Naive thymus-derived CD4-positive, alpha-beta T cell (primary cell): ENCODE measurements at places on chromosomes 11 and 22. TPM values are rescaled to one million over a fixed set of nuclear protein-coding genes. Genes with fewer than 3 reads are reported as not detected.
A peak's percentile ranks its signal among the peaks of the same experiment; 100 is the strongest.

GRCh38 chr22:50190941-50191741 lies 5.4 kb downstream of the TRABD start:
- H3K27me3 ChIP-seq: no peaks in the 10 kb centered on the region
- H3K36me3 ChIP-seq: peaks cover 27% of the 10 kb centered on the region
- peak; percentile 89 for DNase-seq
- peaks cover 46% of the 10 kb centered on the region for H3K4me1 ChIP-seq
- H3K4me3 ChIP-seq: peak overlapping the region; percentile 56
- H3K27ac ChIP-seq: peak overlapping the region; percentile 98

GRCh38 chr22:36048911-36049677 lies 20.5 kb upstream of the RBFOX2 start:
- H3K27me3 ChIP-seq: no peaks in the 10 kb centered on the region
- no peak overlapping the region for H3K4me3 ChIP-seq
- H3K36me3 ChIP-seq: no peaks in the 10 kb centered on the region
- no peak for DNase-seq
- H3K4me1 ChIP-seq: no peaks in the 10 kb centered on the region

GRCh38 chr11:128497061-128497775 lies 90.1 kb downstream of the ETS1 start:
- DNase-seq: no peak
- no peaks in the 10 kb centered on the region for H3K27me3 ChIP-seq
- H3K36me3 ChIP-seq: no peaks in the 10 kb centered on the region

DNA sequence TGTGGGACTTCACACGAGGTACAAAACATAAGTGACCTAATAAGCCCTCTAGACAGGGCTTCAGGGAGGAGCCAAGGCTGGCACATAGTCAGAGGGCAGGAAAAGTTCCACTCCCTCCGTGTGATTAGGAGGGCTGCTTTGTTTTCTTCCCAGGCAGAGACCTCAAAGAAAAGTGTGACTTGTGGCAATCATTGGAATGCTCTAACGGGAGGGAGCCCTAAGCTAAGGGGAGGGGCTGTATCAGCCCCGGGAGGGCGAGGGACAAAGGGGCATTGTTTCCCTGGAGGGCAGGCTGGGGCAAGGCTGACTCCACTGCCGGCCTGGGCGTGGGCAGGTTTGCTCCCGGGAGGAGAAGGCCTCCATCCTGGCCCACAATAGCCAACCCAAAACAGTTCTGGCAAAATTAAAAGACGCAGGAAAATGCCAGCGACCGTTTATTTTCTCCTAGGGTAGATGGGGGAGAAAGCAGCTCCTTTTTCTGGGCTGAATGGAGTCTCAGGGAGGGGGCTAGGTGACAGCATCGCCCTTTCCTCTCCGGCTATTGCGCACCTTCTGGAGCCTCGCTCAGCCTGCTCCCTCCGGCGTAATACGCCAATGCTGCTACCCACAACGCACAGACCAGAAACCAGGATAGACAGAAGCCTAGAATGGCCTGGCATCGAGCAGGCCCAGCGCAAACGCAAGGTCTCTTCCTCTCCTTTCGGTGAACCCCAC lies 60.2 kb downstream of the ENDOD1 start:
- no peaks in the 10 kb centered on the region for H3K27me3 ChIP-seq
- no peaks in the 10 kb centered on the region for H3K36me3 ChIP-seq
- no peak for DNase-seq
- H3K4me1 ChIP-seq: peaks cover 22% of the 10 kb centered on the region
- H3K27ac ChIP-seq: peak overlapping the region; percentile 75

GRCh38 chr22:19896665-19897355 lies 42.1 kb upstream of the GNB1L start:
- peaks cover 9% of the 10 kb centered on the region for H3K36me3 ChIP-seq
- peak; percentile 35 for DNase-seq
- no peaks in the 10 kb centered on the region for H3K27me3 ChIP-seq
- no peak overlapping the region for H3K4me3 ChIP-seq
- peaks cover 15% of the 10 kb centered on the region for H3K4me1 ChIP-seq

DNA sequence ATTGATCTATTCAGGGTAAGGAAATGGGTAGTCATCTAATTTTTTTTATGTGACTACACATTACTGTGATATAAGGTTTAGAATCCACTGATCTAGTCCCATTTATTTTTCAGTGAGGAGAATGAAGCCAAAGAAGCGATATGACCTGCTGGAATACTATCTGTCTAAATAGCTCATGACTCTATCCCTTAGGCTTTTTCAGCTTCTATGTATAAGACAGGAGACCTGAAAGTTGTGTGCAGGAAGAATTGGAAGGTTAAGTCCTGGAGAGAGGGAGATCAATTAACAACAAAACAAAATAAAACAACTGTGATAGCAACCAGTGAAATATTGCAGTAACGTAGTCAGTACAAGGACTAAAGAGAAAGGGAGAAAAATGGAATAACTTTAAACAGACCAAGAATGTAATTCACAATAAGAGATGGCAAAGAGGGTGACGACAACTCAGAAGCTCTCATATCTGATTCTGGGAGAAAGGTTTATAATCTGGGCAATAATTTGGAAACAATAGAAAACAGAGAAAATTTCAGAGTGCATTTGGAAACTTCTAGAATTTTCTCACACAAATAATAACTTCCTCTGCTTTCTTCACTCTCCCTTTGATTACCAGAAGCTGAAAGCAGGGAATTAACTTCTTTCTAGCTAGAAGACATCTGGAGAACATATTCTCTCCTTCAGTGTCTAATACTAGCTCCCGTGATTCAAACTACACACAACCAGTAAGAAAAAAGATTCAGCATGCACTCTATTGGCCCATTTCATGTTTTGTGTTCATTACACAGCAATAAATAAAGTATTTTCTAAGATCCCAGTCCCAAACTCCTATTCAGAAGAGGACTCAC lies 19.2 kb upstream of the CASP12 start:
- no peaks in the 10 kb centered on the region for H3K36me3 ChIP-seq
- H3K27me3 ChIP-seq: no peaks in the 10 kb centered on the region
- H3K4me3 ChIP-seq: peak overlapping the region; percentile 60
- H3K27ac ChIP-seq: peak overlapping the region; percentile 65

DNA sequence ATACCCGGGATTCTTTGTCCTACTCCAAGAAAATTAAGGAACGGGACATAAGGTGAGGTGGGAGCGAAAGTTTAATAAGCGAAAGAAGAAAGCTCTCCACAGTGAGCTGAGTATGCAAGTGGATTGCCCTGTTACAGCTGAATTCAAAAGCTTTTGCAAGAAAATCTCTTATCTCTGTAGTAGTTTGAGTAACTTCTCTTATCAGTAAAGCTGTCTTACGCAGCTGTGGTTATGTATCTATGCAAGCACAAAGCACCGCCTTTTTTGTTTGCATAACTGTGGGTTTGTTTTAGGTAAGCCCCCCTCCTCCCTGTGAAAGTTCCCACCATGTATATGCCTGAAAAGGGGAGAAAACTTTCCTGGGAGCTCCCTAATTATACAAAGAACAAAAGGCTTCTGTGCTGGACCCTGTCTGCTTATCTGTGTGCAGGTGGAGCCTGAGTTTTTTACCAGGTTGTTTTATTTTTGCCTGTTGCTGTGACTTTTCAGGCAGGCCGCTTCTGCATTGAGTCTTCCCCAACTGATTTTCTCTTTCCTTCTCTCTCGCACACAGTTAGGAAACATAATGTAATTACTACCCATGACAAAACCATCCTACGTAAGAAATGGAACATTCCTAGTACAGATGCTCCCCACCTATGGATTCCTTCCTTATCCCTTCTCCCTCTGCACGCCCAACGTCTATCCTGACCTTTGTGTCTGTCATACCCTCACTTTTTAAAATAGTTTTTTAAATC lies 837 bp upstream of the PLAAT5 start:
- no peaks in the 10 kb centered on the region for H3K4me1 ChIP-seq
- no peaks in the 10 kb centered on the region for H3K36me3 ChIP-seq
- no peak for DNase-seq
- H3K4me3 ChIP-seq: peak overlapping the region; percentile 41
- no peak overlapping the region for H3K27ac ChIP-seq

DNA sequence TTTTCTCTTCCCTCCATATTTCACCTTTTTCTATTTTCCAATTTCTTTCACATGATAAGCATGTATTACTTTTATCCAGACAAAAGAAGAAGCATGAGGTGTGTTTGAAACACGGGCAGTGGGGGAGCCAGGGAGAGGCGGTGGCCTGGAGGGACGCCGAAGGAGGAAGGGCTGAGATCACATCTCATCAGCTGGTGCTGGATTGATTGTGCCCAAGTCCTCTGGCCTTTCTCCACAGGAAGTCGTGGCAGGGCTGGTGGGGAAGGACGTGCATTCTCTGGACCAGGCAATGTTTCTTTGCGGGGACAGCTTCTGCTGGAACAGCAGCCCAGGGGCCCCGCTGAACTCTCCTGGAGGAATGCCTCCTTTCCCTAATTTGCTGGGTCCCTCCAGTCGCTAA lies 82.9 kb downstream of the MIAT start:
- H3K4me1 ChIP-seq: no peaks in the 10 kb centered on the region
- H3K36me3 ChIP-seq: no peaks in the 10 kb centered on the region
- no peak for DNase-seq
- H3K27ac ChIP-seq: no peak overlapping the region
- no peak overlapping the region for H3K4me3 ChIP-seq

DNA sequence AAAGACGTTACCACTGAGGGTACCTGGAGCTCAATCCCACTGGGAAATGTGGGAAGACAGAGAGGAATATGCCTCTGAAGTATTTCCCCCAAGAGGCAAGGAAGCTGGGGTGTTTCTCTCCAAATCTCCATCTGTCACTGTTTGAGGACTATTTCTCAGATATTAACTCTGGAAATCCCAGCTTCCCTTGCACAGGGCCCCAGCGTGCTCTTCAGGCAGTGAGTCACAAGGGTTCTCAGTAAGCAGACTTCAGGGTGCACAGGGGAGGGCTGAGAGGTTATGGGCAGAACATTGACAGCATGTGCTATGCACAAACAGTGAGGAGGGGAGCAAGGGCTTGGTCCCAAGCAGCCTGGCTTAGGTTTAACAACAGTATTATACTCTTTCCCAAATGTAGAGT lies 60.9 kb upstream of the EED start:
- H3K27me3 ChIP-seq: no peaks in the 10 kb centered on the region
- H3K4me3 ChIP-seq: no peak overlapping the region
- H3K27ac ChIP-seq: no peak overlapping the region
- no peaks in the 10 kb centered on the region for H3K36me3 ChIP-seq

- H3K27ac ChIP-seq: no peak overlapping the region
- H3K27me3 ChIP-seq: no peaks in the 10 kb centered on the region
- no peaks in the 10 kb centered on the region for H3K4me1 ChIP-seq
- no peaks in the 10 kb centered on the region for H3K36me3 ChIP-seq
- DNase-seq: no peak
Observed at GRCh38 chr11:22749536-22749935, 80.1 kb downstream of the SVIP start.

DNA sequence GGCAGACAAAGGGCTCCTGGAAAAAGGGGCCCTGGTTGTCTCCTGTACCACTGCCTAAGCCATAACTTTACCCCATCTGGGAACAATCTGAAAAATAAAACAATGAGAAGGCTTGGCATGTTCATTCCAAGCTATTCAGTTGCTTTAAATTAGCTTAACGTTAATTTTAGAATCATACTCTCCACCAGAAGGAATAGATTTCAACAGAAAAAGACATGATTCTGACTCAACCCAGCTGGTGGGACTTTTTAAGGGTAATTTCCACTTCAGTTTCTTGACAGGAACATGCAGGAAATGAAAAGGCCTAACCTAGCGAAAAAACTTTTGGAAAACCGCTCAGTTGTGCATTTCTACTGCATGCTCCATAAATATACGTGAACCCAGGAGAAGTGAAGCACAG lies 7.9 kb downstream of the SF3A1 start:
- H3K4me3 ChIP-seq: no peak overlapping the region
- peak overlapping the region; percentile 3 for H3K27ac ChIP-seq
- H3K27me3 ChIP-seq: no peaks in the 10 kb centered on the region
- H3K36me3 ChIP-seq: peaks cover 38% of the 10 kb centered on the region
- DNase-seq: no peak

GRCh38 chr22:43389227-43389836 lies 22.5 kb upstream of the MPPED1 start:
- H3K36me3 ChIP-seq: no peaks in the 10 kb centered on the region
- H3K4me1 ChIP-seq: no peaks in the 10 kb centered on the region
- DNase-seq: no peak
- no peak overlapping the region for H3K4me3 ChIP-seq
- H3K27me3 ChIP-seq: no peaks in the 10 kb centered on the region

- H3K27ac ChIP-seq: no peak overlapping the region
- H3K4me3 ChIP-seq: no peak overlapping the region
- H3K4me1 ChIP-seq: no peaks in the 10 kb centered on the region
Observed at GRCh38 chr11:115871161-115871760, 367.0 kb upstream of the CADM1 start.

DNA sequence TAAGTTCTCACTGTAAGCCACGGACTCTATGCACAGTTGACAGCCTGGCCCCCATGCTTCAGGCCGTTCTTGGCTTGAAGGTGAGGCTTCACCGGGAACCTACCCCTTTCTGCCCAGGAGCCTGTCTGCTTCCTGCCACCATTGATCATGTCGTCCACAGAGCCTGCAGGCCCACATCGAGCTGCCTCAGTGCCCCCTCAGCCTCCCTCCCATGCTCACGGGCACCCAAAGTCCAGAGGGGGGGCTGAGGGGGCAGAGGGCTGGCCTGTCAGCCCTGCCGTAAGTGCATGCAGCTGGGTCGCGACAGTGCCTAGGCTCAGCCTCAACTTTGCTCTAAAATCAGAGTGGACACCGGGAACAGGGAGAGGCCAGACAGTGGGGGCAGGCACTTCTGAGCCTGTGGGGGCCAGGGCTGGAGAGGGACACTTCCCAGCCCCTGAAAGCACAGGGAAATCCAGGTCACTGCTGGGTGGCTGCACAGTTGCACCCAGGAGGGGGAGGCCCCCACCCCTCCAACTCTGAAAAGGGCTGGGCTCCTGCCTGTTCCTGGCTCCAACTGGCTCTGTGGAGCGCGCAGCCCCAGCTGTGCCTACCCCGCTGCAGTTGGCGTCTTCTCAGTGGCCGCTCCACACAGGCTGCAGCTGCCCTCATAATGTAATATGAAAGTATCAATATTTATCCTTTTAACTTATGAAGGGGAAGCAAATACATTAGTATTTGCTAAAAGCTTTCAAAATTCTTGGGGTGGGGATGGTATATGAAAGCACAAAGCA lies 598.6 kb downstream of the DLG2 start:
- H3K36me3 ChIP-seq: no peaks in the 10 kb centered on the region
- no peaks in the 10 kb centered on the region for H3K4me1 ChIP-seq
- no peaks in the 10 kb centered on the region for H3K27me3 ChIP-seq

DNA sequence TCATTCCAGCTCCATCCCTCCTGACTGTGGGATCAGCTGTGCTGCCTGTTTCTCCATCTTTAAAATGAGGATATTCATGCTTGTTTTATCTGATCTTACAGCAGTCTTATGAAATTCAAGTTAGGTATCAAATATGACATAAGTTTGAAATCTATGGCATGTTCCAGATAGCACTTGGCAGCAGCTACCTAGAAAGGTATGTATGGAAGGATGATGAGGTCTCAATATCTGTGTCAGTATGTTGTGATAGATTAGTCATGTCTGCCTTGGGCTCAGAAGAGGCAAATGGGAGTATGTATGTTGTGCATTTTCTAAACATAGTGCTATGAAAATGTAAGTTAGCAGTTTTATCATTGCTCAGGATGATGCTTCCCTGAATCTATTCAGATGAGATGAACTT lies 122.1 kb downstream of the NAV2 start:
- no peaks in the 10 kb centered on the region for H3K4me1 ChIP-seq
- no peak for DNase-seq
- no peak overlapping the region for H3K4me3 ChIP-seq
- no peaks in the 10 kb centered on the region for H3K27me3 ChIP-seq

GRCh38 chr11:846496-847098 lies 3.9 kb downstream of the TSPAN4 start:
- peaks cover 6% of the 10 kb centered on the region for H3K27me3 ChIP-seq
- no peak overlapping the region for H3K27ac ChIP-seq
- peaks cover 7% of the 10 kb centered on the region for H3K4me1 ChIP-seq
- no peaks in the 10 kb centered on the region for H3K36me3 ChIP-seq
- no peak for DNase-seq

OR52H1 gene
- total RNA-seq: not detected

OR52K2 gene
- not detected for total RNA-seq

PDGFD gene
- not detected in 2 replicates for total RNA-seq

IFITM10 gene
- total RNA-seq: 1.0 and 1.4 TPM in 2 replicates

MUC15 gene
- not detected for total RNA-seq

PHOX2A gene
- total RNA-seq: not detected
